IPS DF 19.7 (cell line): ENCODE measurements at places on chromosomes 3 and 15.

- no peak for DNase-seq
Observed at GRCh38 chr3:44132061-44132460, 109.6 kb upstream of the TOPAZ1 start.

- peak; percentile 59 for DNase-seq
Observed at GRCh38 chr3:37967260-37967881, 23.2 kb upstream of the VILL start.

DNA sequence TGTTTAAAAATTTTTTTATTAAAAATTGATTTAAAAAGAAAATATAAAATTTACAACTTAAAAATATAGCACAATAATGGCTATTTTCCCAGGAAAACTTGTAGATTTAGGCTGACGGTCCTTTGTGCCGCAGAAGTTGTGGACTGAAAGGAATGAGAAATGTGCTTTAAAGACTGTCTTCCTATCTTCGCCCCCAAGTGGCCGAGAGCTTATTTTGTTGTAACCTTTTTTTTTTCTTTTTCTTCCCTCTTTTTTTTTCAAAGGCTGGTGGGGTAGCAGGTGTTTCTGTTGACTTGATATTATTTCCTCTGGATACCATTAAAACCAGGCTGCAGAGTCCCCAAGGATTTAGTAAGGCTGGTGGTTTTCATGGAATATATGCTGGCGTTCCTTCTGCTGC lies 15.5 kb downstream of the SLC25A26 start:
- peak; percentile 23 for DNase-seq

- DNase-seq: no peak
Observed at GRCh38 chr3:56783644-56784447, 17.9 kb downstream of the ARHGEF3 start.

- DNase-seq: no peak
Observed at GRCh38 chr3:119401069-119401468, 62.3 kb downstream of the TMEM39A start.

DNA sequence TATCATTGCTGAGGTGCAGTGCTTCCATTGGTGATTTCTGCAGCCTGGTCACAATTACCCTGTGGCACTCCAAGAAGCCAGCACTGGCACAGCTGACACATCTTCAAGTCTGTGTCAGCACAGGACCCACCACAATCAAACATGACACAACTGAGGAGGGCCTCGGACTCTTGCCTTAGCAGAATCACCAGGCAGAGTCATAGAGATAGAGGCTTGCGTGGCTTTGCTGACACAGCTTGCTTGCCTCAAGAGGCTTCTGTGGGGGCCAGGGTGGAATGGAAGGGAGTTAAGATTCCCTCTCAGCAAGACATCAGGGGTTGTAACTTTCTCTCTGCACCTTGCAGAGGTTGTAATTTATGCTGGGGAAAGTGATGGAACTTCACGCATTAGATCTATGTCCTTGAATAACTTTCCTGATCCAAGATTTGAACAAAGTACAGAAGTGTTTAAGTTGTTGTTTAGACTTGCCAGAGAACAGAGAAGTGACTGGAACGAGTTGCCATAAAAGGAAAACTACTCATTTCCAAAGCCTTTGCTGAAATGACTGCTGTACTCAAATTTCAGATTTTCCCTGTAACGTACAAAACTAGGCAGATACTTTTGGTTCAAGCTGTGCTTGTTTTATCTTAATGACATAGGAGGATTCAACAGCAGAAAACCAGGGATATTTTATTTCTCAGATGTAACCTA lies 170.7 kb downstream of the DIPK2A start:
- no peak for DNase-seq

- no peak for DNase-seq
Observed at GRCh38 chr3:175155172-175155571, 296.0 kb downstream of the NAALADL2 start.

DNA sequence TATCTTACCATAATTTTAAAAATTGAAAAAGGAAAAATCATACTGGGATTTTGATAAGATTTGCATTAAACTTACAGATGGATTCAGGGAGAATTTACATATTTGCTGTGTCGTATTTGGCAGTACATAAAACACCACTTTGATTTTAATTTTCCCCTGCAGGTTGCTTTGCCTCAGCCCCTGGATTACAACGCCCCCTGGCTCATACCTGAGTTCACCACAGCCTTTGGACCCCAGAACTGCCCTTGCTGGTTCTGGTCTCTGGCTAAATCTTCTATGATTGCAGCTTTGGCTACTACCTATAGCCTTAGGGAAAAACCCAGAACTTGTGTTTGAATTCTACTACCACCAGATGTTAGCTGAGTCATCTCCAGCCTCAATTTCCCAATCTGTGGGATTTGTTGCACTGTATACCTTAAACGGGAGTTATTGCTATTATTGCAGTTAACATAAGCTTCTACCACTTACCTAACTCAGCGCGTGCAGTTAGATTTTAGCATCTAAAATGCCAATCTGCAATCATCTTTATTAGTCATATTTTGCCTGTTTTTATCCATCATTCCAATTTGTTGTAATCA lies 315.7 kb upstream of the GADL1 start:
- DNase-seq: no peak

GRCh38 chr3:64830681-64831080 lies 142.9 kb upstream of the ADAMTS9 start:
- DNase-seq: no peak

GRCh38 chr15:100034191-100034590 lies 301.0 kb upstream of the LYSMD4 start:
- no peak for DNase-seq

DNA sequence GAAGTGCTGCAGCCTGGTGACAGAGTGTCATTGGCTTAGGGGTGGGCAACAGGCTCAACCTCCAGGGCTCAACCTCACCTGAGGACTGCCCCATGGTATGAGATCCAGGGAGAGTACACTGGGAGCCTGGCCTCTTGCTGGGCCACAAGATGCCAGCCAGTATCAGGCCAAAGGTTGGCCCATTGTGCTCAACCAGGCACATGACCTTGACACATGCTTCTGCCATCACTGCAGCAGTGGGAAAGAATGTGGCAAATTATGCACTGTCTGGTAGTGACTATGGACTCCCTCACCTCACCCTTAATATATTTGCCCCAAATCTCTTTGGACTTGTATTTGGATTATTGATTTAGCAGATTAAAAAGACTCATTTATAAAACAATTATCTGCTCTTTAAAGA lies 233.9 kb upstream of the GOLGA6L4 start:
- DNase-seq: no peak

DNA sequence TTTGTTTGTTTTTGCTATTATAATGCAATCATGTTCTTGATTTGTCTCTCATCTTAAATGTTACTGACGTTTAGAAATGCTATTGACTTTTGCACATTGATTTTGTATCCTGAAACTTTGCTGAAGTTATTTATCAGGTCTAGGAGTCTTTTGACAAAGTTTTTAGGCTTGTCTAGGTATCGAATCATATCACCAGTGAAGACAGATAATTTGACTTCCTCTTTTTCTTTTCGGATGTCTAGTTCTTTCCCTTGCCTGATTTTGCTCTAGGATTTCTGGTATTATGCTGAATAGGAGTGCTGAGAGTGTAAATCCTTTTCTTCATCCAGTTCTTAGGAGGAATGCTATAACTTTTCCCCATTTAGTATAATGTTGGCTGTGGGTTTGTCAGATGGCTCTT lies 719.7 kb upstream of the BCHE start:
- no peak for DNase-seq

DNA sequence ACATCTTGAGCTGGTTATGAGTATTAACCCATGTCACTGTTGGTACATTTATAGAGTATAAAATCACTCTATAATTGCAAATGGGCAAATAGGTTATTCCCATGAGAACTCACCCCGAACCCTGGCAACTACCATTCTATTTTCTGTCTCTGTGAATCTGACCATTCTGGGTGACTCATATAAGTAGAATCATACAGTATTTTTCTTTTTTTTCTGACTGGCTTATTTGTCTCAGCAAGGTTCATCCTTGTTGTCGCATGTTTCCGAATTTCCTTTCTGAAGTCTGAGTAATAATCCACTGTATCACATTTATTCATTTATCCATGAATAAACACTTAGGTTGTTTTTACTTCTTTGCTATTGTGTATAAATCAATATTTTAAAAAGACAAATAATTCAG lies 59.9 kb upstream of the CHRM5 start:
- no peak for DNase-seq

- DNase-seq: no peak
Observed at GRCh38 chr15:93029836-93030429, 59.1 kb downstream of the RGMA start.

- DNase-seq: no peak
Observed at GRCh38 chr3:71389191-71389590, 194.3 kb downstream of the FOXP1 start.

- no peak for DNase-seq
Observed at GRCh38 chr3:72318504-72319193, 529.6 kb downstream of the SHQ1 start.

DNA sequence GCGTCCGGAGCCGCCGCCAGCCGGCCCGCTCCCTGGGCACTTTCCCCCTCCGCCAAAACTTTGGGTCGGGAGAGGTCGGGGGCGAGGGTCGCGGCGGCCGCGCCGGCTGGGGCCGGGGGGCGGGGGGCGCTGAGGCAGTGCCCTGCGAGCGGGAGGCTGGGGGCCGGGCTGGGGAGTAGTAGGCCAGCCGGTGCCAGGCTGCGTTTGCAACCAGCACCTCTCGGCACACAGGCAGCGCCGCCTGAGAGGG lies 452 bp downstream of the BBX start:
- DNase-seq: no peak

DNA sequence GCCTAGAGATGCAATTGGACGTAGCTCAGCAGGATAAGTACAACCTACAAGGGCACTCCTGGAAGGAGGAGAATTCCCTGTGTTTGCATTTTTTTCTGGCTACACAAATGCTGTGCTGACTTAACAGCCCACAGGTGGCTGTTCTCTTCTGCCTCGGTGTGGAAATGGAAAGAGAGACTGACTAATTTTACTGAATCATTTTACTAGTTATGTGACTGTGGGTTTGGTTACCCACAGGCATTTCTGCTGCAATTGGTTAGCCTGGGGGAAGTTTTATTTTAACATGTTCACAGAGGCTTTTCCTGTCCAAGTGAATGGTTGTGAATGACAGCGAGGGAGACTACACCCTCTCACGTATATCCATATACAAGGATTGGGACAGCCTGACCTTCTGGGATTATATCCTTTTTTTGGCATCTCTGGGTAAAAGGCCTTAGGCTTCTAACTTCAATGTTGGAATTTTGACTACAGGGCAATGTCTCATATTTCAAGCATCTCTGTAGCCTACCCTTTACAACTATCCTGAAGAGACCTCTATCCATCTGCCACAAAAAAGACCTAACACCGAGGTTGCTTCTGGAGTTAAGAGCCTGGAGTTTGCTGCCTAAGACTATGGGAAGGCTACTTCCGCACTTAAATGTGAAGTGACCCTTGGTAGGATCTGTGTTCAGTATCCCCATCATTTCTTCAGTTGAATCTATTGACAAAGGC lies 67.2 kb upstream of the TP63 start:
- no peak for DNase-seq

- DNase-seq: no peak
Observed at GRCh38 chr3:122031123-122031468, 9.0 kb upstream of the ILDR1 start.

DNA sequence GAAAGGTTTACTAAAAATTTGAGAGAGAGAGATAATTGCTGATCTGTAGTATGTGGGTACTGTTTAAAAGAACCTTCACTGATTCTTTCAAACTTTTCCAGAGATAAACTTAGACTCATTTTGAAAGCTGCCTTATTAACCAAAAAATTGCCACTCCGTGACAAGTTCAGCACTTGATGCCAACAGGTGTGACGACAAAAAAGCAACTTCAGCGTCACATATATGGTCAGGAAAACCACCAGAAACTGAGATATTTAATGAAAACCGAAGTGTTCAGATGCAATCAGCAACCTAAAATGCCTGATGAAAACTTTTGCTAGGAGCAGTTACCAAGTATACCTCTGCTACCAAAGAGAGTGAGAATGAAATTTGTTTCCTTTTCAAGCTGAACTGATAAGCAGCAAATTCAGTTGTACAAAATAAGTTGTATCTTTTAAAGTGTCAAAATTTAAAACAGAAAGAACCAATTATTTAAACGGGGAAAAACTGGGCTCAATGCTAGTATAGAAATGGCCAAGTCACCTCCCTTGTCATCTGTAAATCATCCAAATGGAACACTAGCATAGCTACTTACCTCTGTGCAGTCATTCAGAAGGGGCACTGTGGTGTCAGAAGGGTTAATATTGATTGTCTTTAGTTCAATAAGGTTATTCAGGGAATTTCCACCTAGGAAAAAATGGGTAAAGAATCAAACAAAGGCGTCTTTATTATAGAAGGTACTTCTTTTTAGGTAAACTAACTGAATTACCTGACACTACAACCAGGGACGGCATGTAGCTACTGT lies 91.5 kb upstream of the OCA2 start:
- DNase-seq: no peak

GRCh38 chr3:52182196-52182595 lies 15.8 kb upstream of the ALAS1 start:
- no peak for DNase-seq

DNA sequence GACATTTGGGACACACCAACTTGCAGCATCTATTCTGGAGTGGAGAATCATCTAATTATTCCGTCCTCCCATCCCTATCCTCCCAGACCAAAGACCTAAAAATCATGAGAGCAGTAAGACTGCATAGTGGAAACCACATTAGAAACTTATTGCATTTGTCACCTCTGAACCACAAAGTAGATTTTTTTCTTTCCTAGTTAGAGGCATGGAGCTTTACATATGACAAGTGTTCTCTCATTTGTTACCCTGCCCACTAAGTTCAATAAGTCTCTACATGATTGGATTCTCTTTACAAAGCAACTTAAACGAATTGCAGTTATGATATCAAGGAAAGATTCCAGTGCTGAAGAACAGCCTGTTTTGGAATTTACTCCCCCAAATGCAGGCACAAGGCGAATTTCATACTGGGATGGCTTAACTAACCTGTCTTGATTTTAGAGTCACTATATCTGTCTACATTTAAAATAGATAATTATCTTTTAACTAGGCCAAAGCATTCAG lies 42.3 kb upstream of the LRRFIP2 start:
- no peak for DNase-seq

GRCh38 chr3:127478922-127479321 lies 111.6 kb downstream of the TPRA1 start:
- DNase-seq: no peak

DNA sequence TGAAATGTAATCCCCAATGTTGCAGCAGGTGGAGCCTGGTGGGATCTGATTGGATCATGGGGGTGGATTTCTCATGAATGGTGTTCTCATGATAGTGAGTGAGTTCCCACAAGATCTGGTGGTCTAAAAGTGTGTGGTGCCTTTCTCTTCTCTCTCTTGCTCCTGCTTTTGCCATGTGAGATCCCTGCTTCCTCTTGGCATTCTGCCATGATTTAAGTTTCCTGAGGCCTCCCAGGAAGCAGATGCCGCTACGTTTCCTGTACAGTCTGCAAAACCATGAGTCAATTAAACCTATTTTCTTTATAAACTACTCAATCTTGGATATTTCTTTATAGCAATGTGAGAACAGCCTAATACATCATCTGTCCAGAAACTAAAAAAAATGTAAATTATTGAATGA lies 298.3 kb downstream of the MEX3B start:
- DNase-seq: no peak

DNA sequence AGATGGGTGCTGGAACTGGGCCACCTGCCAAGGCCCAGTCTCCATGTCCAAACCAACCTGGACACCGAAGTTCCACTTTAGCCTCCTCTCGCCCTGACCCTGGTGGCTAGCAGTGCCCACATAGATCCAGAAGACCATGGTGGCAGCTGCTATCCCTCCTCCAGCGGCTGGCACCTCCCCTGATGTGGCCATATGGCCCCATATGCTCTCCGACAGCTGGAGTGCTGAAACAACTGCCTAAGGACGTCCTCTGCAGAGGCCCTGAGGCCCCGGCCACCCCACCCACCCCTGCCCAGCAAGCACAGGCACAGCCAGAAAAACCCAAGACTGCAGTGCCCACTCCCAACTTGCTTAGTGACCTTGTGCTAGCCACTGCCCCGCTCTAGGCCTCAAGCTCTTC lies 182.3 kb upstream of the LINGO1 start:
- DNase-seq: no peak
